Body of pancreas (tissue), 4 donors: ENCODE measurements at places on chromosomes 7 and 10. TPM values are rescaled to one million over a fixed set of nuclear protein-coding genes. Genes with fewer than 3 reads are reported as not detected.

The IQUB gene
- total RNA-seq, result 1.6 TPM

The EN2 gene
- not detected for total RNA-seq

The REEP3 gene
- 22.1 TPM for total RNA-seq

The H2BK1 gene
- not detected for total RNA-seq

The AKR1C4 gene
- 1.0 TPM for total RNA-seq

The OR6B1 gene
- total RNA-seq, result not detected

DNA sequence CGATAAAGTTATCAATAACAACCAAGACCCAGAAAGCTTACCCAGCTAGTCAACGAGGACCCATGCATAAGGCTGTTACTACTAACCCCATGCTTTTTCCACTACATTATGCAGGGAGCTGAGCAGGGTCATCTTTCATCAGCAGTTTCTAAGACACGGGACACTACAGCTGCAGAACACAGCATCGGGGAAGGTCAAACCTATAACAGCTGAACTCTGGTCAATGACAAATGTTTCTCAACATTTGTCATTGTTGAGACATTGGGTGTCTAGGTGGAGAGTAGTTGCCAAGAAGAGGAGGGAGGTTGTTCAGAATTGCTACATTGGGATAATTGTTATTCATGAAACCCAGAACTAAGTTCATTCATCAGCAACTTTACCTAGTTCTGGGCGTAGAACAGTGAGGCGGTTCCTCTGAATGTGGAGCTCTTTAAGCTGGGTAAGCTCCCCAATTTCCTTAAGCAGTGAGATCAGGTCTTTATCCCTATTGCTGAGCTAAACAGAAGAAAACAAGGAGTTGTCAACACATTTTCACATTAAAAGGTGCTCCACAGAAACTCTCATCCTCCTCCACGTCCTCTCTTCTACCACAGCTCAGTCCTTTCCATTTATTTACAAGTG is 105.6 kb downstream of the ZNF22 start:
- no peaks in the 10 kb centered on the region for H3K36me3 ChIP-seq
- H3K27me3 ChIP-seq, result no peaks in the 10 kb centered on the region
- no peak overlapping the region for H3K27ac ChIP-seq

GRCh38 chr10:60298408-60299389 is 91.0 kb downstream of the ANK3 start:
- DNase-seq, result no peak
- H3K27ac ChIP-seq, result no peak overlapping the region
- no peak overlapping the region for H3K4me3 ChIP-seq
- peaks cover 5% of the 10 kb centered on the region for H3K4me1 ChIP-seq
- H3K36me3 ChIP-seq, result no peaks in the 10 kb centered on the region

DNA sequence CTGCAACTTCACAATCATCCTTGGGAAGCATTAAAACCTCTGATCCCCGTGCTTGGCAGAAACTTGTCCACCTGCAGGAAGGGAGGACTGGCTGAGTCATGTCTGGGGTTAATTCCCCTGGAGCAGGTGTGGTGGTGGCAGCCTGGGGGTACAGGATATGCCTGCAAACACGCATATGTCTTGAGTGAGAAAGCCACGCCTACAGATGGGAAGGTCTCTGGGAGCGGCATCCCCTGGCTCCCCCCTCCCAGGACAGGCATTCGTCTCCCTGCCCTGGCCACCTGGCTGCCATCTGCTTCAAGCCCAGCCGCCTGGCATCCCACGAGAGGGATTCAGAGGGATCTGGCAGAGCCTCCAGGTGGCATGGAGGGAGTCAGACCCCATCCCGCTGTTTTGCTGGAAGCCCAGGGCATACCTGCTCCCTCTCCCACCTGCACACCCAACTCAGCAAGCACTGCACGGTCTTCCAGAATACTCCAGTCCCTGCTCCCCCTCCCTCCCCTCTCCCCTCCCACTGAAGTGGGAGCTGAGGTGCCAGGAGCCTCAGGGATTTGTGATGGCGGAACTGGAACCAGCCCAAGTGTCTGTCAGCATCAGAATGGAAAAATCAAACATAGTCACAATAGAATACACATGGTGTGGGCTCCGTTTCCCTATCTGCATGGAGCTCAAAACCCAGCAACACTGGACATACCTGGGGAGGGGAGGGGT is 61.0 kb downstream of the CAMK2B start:
- H3K27ac ChIP-seq, result no peak overlapping the region
- H3K27me3 ChIP-seq, result no peaks in the 10 kb centered on the region
- DNase-seq, result peak; percentile 28
- H3K36me3 ChIP-seq, result no peaks in the 10 kb centered on the region
- no peaks in the 10 kb centered on the region for H3K4me1 ChIP-seq

DNA sequence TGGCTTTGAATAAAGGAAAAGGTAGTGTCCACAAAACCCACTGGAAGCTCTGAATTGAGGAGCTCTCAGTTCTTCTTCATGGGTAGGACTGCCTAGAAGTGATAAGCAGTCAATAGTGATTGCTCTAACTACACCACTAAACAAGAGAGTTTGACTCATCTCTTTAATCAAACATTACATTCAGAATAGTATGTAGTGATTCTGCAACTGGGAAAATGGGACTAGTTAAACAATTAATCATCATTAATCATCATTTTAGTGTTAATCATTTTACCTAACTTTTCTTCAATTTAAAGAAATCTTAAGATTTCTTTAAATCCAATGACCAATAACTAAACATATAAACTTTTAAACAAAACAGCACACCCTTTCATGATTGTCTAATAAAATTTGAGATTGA is 484.0 kb upstream of the FZD8 start:
- no peaks in the 10 kb centered on the region for H3K4me1 ChIP-seq
- H3K36me3 ChIP-seq, result no peaks in the 10 kb centered on the region
- H3K27me3 ChIP-seq, result no peaks in the 10 kb centered on the region
- no peak for DNase-seq
- H3K27ac ChIP-seq, result no peak overlapping the region

DNA sequence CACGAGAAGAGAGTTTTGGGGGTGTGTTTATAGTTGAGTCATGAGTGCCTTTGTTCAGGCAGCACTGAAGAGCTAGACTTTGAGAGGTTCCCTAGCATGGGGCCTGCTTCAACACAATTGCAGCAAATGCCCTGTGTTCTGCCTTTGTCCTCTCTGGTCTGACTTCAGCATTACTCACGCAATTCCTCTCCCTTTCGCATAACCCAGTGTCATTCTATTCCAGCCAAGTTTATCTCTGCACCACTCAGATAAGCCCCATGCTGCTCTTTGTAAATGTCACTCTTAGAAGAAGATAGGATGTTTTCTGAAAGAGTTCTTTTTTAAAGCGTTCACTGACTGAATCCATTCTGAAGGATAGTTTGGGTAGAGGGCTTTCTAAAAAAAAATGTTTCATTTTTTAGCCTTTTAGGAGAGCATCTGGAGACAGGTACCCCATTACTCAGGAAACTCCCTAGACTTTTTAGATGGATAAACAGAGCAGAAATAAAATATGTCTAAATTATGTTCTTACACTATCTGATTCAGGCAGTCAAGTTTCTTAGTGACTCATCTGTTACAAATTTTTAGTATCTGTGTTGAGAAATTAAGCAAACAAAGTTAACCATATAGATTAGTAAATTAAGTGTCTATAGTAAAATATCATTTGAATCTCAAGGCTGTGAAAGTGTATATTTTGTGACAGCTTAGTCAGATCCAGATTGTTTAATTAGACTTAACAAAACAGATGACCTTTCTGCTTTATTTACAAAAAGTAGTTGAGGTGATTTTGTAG is 318.5 kb downstream of the GPR158 start:
- DNase-seq, result no peak
- no peaks in the 10 kb centered on the region for H3K4me1 ChIP-seq
- no peak overlapping the region for H3K4me3 ChIP-seq
- H3K27ac ChIP-seq, result no peak overlapping the region

DNA sequence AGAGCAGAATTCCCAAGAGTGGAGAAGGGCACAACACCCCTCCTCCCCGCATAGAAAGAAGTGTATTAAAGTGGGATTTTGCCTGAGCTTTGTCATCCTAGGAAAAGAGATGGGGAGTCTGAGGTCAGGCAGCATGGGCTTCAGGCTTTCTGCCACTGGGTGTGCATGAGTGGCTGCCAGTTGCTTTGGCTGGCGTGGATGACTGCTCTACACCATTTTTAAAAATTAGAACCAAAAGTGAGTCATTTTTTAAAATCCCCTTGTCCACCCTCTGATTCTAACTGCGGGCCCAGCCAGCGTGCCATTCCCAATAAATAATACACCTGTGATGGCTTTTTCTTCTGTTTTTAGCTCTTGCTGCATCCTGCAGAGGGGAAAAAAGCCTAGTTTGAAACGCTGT is 13.4 kb downstream of the SLC29A3 start:
- no peaks in the 10 kb centered on the region for H3K4me1 ChIP-seq
- H3K27ac ChIP-seq, result no peak overlapping the region
- no peak overlapping the region for H3K4me3 ChIP-seq
- no peak for DNase-seq
- H3K27me3 ChIP-seq, result no peaks in the 10 kb centered on the region
- H3K36me3 ChIP-seq, result no peaks in the 10 kb centered on the region

- H3K4me1 ChIP-seq, result peaks cover 16% of the 10 kb centered on the region
- peak overlapping the region; percentile 18 for H3K27ac ChIP-seq
- DNase-seq, result no peak
Observed at GRCh38 chr10:63515002-63515763, 6.0 kb upstream of the REEP3 start.

DNA sequence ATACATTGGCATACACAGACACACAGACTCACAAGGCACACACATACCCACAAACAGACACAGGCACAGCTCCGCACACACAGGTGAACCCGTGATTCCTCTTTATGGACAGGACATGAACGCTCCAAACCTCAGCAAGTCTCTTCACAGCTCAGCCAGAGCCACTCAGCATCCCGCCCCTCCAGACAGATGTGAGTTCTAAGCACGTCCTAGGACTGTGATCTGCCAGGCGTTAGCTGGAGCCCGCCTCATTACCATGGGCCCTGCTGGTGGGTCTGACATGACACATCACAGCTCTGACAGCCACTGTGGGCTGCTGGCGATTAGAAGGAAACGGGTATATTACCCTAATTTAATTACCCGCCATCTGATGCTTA is 176.7 kb upstream of the PPP2R2D start:
- no peaks in the 10 kb centered on the region for H3K36me3 ChIP-seq
- H3K27me3 ChIP-seq, result no peaks in the 10 kb centered on the region
- H3K27ac ChIP-seq, result no peak overlapping the region
- no peaks in the 10 kb centered on the region for H3K4me1 ChIP-seq
- no peak for DNase-seq

GRCh38 chr10:77630507-77630848 is 7.1 kb downstream of the KCNMA1 start:
- H3K27ac ChIP-seq, result no peak overlapping the region
- no peaks in the 10 kb centered on the region for H3K4me1 ChIP-seq
- no peaks in the 10 kb centered on the region for H3K36me3 ChIP-seq
- H3K4me3 ChIP-seq, result no peak overlapping the region
- no peak for DNase-seq

- H3K27ac ChIP-seq, result no peak overlapping the region
- no peak overlapping the region for H3K4me3 ChIP-seq
- peaks cover 72% of the 10 kb centered on the region for H3K27me3 ChIP-seq
- H3K4me1 ChIP-seq, result peaks cover 44% of the 10 kb centered on the region
- DNase-seq, result peak; percentile 41
Observed at GRCh38 chr10:100739517-100740368, 5.6 kb upstream of the PAX2 start.

DNA sequence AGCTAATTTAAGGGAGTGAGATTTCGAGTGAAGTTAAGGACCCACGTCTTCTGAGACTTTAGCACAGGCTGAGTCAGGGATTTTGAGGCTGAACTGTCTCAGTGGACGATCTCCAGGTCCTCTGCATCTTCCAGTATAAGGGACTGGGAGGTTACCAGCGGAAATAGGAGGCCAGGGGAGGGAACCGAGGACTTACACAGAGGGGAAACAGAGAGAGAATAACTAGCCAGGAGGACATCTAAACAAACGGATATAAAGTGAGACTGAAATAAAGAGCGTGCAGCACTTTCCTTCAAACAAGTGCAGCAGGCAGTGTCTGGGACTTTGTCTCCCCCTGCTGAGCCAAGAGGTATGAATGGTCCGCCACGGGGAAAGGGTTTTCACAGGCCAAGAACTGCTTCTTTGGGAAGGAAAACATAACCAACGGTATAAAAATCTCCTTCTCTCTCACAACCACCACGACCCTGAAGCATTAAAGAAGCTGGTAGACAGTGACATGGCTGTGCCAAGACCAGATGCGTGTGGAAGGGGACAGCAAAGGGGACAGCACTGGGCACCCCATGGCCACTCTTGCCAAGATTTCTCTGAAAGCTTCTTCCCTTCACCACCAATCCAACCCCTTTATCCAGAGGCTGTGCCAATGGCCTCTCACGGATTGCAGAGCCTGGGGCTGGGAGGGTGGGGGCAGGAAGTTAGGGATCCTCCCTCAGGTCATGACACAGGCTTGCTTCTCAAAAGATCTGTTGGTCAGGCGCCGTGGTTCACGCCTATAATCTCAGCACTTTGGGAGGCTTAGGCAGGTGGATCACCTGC is 72.0 kb downstream of the SLC37A3 start:
- H3K27ac ChIP-seq, result no peak overlapping the region
- DNase-seq, result peak; percentile 70
- no peaks in the 10 kb centered on the region for H3K36me3 ChIP-seq
- H3K4me1 ChIP-seq, result peaks cover 7% of the 10 kb centered on the region
- no peak overlapping the region for H3K4me3 ChIP-seq

GRCh38 chr7:132343199-132343598 is 233.1 kb downstream of the PLXNA4 start:
- H3K27me3 ChIP-seq, result no peaks in the 10 kb centered on the region
- no peaks in the 10 kb centered on the region for H3K36me3 ChIP-seq
- no peak overlapping the region for H3K27ac ChIP-seq
- H3K4me3 ChIP-seq, result no peak overlapping the region
- H3K4me1 ChIP-seq, result no peaks in the 10 kb centered on the region

DNA sequence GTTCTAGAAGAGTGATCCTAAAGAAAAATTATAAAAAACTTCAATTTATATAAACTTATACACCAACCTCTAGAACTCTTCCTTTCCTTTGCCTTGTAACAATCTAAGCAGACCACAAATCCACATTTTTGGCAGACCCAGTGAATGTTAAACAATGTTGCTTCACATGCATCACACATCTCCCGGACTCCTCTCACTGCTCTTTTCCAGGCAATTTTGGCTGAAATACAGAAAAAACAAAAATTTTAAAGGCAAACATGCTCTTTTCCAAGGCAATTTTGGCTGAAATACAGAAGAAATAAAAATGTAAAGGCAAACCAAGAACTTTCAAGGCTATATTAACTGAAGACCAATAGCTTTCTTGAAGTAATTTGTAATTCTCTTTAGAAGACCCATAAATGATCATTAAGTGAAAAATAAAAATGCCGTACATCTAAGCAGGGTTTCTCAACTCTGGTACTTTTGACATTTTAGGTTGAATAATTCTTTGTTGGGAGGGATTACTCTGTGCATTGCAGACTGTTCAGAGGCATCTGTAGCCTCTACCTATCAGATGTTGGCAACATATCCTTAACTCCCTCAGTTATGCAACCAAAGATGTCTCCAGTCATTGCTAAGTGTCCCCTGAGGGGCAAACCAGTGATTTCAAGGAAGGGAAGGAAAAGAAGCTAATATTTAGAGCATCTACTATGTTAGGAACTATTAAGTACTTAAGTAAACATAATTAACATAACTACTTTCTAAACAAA is 64.4 kb downstream of the NRBF2 start:
- no peak overlapping the region for H3K4me3 ChIP-seq
- peaks cover 28% of the 10 kb centered on the region for H3K36me3 ChIP-seq
- no peak overlapping the region for H3K27ac ChIP-seq
- H3K4me1 ChIP-seq, result no peaks in the 10 kb centered on the region
